ENCODE measurements at places on chromosomes 6 and 20.
A peak's percentile ranks its signal among the peaks of the same experiment; 100 is the strongest.

- no peak for DNase-seq
Observed at GRCh38 chr20:32999603-33000250, 4.5 kb downstream of the SUN5 start.

DNA sequence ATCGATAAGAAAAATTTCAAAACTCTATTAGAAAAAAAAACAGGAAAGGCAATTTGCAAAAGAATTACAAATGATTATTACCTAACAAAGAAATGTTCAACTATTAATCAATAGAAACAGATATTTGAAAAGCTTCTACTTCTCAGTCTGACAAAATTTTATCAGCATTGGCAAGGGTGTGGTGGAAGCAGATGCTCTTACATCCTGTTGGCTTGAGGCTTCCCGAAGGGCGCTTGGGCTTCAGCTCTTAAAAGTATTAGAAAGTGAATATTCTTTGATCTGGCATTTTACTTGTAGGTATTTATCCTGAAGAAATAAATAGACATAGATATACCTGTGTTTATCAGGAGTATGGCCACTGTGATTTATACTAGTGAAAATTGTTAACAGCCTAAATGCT, 38.7 kb downstream of the SLC35D3 start:
- no peak for DNase-seq

- peak; percentile 51 for DNase-seq
Observed at GRCh38 chr6:26311385-26312095, 53.5 kb upstream of the BTN3A2 start.

DNA sequence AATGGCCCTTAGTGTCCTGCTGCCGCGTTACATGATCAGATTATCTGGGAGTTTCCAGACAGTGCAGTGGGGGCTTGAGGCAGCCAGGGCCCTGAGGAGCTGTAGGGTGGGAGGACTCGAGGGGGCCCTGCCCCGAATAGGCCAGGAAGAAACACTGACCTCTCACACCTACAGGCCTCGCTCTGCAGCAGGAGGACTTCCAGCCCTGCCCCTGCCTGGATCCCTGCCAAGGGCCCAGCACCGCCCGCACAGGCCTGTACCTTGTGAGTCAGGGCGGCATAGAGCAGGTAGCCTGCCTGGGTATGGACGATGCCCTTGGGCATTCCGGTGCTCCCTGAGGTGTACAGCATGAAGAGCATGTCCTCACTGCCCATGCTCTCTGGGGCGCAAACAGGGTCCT, 30.1 kb upstream of the APMAP start:
- DNase-seq, result no peak

GRCh38 chr6:131636880-131637792, at the start of gene ENPP3:
TSS of gene ENPP3 (plus strand) at chr6:131637302. CDS start at chr6:131637385, 83 bp downstream.
- no peak for DNase-seq

DNA sequence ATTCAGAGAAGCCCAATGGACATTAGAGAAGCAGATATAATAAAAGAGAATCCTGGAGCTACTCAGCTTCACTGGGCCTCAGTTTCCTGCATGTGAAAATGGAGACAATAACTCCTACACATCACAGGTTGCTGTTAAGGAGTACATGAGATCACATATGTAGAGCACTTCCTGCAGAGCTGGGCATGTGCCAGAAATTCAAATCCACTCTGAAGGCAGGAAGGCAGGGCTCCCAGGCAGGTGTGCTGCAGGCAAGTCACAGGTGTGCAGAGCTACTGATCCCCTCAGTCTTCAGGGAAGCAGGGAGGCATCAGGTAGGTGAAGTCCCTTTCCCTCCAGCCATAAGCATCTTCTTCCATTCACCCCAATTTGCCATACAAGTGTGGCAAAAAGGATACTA, 48.0 kb downstream of the DST start:
- DNase-seq, result no peak

All from stimulated activated CD4-positive, alpha-beta T cell treated with anti-CD3 and anti-CD28 coated beads, TNF-alpha, amount 100 ng/mL, for 24 hours (primary cell).